Foreskin fibroblast (primary cell): ENCODE measurements at places on chromosomes 3 and 15.

DNA sequence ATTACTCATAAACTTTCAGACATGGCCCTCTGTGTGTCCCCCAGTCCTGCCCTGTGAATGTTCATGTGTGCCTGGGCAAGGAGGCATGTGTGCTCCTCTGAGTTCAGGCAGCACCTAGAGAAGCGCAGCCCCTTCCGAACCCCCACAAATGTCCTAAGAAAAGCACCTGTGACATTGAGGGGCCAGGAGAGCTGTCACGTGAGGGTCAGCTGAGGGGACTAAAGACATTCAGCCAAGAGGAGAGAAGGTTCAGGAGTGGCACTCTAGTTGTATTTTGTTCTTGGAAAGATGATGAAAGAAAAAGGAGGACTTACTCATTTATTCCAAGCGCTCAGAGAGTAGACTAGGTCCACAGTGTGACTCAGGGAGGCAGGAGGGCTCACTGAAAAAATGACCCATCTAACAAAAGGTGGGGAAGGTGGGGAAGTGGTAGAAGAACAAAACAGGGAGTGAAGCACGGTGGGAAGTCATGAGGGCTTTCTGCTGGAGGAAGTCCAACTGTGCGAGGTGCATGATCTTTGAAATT lies 28.1 kb upstream of the ELP6 start:
- no peak for DNase-seq

DNA sequence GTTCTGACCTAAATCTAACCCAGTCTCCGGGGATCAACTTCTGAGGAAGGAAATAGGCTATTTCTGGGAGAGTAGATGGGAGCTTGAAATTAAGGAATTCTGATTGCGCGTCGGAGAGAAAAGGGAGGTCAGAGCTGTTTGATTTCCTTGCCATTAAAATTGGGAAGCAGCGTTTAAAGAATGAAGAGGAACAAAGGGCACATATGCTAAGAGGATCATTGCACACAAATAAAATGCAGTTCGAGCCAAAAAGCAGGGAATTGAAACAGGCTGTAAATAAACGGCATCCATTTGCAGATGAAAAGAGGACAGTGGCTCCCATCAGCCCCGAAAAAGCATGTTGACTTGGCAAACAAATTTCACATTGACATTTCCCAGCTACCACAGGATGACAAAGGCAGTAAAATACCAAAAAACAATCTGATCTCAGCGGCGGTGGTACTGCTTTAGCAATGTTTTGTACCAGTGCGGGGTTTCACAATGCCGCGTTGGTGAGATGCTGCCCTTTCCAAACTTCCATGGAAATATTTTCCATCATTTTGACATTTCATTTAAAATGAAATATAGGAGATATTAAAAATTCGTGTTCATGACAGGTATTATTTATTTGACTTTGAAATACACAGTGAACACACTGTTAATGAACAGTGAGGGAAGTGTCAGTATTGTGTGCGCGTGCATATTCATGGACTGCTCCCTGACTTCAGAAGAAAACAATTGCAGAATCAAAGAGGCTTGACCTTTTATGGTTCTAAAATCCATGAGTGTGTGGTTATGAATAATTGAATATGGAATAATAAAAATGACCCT lies 108.8 kb downstream of the SQOR start:
- DNase-seq: peak; percentile 2

DNA sequence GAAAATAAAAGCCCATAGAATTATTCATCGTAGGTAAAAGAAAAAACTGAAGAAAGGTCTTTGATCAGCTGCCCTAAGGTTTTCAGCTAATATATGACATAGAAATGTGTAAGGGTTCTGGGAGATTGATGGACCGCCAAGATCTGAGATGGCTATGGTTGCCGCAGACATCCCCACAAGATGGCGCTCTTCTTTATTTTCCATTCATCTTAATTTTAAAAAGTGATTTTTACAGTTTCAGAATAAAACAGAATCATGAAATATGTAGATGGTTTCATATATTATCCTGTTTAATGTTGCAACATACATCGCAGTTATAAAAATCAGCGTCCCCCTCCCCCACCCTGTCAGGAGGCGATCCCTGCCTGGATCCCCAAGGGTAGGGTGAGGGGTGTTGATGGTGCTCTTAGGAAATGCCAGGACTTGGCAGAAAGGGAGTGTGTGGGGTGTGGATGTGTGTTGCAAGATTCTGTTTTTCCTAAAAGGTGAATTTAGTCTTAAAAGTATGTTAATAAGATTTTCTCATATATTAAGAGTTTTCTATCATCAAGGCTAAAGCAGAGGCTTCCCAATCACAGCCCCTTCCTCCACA lies 68.8 kb downstream of the ANXA2 start:
- DNase-seq: peak; percentile 77

DNA sequence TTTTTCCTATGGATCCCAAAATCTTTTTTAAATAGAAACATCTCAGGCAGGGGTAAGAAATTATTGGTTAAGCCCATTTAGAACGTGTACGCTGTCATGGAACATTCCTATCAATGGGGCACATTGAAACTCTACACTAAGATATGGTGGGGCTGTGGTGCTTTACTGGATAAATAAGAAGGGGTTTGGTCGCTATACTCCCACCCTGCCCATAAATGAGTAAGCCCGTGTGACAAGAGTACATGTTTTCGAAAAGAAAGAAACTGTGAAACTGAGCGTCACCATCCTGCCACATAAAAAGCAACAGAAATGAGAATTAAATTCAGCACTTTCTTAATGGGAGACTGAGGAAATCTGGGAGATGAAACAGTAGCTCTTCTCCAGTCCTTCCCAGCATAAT lies 929.7 kb upstream of the CFAP20DC start:
- no peak for DNase-seq

DNA sequence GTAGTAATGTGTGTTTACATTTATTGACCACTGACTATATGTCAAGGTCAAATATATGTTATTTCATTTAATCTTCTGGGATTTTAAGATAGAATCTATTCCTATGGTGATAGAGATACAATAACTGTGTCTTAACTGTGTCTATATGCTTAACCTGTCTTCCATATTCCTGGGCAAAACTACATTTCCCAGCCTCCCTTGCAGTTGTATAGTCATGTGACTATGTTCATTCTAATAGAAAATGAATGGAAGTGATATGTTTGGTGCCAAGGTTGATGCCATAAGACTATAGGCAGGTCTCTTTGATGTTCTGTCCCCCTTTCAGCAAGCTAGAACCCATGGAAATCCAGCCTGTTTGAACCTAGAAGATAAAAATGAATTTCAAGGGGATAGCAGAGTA lies 258.8 kb upstream of the PDZRN3 start:
- DNase-seq: no peak

DNA sequence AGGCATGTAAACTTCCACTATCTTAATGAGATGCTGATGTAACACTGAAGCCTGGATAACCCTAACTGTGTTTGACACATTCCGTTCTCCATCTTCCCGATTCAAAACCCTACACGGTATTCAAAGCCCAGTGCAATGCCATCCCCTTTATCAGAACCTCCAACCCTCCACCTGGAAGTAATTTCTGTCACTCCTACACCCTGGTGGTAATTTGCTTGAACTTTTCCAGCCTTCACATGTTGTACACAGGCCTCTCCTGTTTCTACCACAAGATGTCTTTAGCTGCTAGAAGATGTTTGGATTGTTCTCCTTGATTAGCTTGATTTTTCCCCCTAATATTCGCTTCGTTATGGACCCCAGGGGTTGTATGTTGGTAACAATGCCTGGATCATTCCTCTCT lies 208.9 kb downstream of the CHST2 start:
- no peak for DNase-seq

GRCh38 chr15:100740138-100740537 lies 137.7 kb downstream of the ASB7 start:
- DNase-seq: peak; percentile 70

DNA sequence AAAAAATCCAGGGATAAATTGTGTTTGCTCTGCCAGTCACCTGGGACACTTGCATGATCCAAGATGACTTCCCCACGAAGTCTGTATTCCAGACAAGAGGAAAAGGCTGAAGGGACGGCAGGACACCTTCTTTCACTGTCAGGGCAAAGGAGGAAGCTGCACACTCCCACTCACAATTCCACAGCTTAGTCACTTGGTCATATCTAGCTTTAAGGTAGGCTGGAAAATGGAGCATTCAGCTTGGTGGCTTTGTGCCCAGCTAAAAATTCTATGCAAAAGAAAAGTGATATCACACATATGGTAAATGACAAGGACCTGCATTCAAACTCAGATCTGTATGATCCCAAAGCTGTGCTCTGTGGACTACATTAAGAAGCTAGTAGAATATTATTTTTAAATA lies 109.2 kb upstream of the TPM1 start:
- peak; percentile 15 for DNase-seq

GRCh38 chr3:14391033-14391432 lies 11.4 kb upstream of the SLC6A6 start:
- peak; percentile 85 for DNase-seq

GRCh38 chr3:119035014-119035346 lies 334 bp upstream of the IGSF11 start:
- DNase-seq: no peak

DNA sequence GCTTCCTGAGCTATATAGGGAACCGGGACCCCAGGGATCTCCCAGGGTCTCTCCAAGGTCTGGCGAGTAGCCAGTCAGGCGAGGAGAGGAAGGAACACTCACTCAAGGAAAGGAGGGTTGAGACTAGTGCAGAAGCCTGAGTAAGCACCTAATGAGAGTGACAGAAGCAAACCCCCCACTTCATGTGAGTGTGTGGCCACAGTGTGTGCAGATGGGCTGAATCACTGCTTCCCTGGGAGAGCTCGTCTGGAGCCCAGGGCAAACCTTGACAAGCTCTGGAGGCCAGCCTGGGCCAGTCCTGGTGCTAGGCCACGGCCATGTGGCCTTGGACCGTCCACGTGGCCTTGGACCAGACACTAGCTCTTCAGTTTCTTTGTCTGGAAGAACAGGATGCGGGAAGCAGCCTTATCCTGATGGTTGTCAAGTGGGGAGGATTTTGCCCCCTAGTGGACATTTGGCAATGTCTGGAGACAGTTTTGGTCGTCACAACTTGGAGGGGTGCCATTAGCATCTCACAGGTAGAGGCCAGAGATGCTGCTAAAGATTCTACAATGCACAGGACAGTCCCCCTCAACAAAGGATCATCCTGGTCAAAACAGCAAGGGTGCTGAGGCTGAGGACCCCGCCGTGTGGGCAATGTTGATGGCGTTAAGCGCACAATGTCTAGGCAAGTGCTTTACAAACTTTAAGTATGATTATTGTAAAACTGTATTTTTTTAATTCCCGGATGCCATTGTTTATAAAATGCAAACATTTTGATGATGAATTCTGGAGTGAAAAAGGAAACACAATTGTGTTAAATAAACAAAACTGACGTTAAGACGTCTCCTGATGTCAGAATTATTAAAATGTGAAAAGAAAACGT lies 34.8 kb upstream of the CTSH start:
- peak; percentile 82 for DNase-seq

DNA sequence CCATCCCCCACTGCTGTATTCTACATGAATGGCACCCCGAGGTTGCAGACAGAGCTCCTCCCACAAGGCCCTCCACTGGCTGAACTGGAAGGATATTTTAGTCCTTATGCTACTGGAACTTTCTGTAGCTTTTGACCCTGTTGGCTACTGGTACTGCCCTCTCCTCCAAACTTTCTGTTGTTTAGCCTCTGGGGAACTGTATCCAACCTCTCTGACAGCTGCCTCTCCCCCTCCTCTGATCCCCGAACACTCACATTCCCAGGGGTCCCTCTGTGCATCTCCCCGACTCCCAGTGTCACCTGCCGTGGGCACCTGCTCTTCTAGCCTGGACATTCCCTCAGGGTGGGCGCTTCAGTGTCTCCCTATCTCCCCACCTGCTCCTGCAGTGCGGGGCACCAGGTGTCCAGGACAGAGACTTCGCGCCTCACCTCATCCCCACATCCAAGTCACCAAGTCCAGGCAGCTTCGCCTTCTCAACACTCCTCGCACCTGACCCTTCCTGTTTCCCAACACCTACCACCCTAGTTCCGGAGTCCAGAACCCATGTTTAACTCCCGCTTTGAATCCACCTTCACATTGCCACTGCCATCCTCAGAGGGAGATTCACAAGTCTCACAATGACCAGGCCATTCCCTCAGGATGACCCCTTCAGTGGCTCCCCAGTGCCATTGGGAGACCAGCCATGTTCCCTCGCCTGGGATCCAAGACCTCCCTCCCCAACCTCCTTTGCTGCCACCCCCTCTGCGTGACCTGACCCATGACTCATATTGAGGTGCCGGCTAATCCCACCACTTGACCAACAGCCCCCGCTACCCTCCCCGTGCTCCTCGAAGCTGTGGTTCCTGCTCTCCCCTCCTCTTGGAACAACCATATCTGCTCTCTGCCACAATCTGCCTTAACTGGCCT lies 34.2 kb downstream of the BDH1 start:
- DNase-seq: no peak

GRCh38 chr3:43061101-43061895 lies 44.6 kb downstream of the POMGNT2 start:
- no peak for DNase-seq

GRCh38 chr15:25170781-25171110 lies 216.0 kb downstream of the SNRPN start:
- no peak for DNase-seq

DNA sequence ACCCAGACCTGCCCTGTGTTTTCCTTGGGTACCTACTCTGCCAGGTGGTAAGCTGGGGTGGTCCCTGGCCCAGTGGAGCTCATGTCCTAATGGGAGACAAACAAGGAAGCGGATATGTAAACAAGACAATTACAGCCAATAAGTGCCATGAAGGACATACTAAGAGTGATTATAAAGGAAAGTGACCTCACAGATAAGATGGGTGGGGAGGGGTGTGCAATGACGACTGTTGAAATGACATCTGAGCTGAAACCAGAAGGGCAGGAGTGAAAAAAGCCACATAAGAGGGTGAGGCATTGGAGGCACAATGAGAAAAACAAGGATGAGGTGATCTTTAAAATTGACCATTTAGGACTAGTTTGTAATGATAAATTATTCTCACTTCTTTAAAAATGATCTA lies 336.2 kb upstream of the IL12A start:
- no peak for DNase-seq

- peak; percentile 55 for DNase-seq
Observed at GRCh38 chr15:36601497-36601932, 22.1 kb downstream of the CDIN1 start.

DNA sequence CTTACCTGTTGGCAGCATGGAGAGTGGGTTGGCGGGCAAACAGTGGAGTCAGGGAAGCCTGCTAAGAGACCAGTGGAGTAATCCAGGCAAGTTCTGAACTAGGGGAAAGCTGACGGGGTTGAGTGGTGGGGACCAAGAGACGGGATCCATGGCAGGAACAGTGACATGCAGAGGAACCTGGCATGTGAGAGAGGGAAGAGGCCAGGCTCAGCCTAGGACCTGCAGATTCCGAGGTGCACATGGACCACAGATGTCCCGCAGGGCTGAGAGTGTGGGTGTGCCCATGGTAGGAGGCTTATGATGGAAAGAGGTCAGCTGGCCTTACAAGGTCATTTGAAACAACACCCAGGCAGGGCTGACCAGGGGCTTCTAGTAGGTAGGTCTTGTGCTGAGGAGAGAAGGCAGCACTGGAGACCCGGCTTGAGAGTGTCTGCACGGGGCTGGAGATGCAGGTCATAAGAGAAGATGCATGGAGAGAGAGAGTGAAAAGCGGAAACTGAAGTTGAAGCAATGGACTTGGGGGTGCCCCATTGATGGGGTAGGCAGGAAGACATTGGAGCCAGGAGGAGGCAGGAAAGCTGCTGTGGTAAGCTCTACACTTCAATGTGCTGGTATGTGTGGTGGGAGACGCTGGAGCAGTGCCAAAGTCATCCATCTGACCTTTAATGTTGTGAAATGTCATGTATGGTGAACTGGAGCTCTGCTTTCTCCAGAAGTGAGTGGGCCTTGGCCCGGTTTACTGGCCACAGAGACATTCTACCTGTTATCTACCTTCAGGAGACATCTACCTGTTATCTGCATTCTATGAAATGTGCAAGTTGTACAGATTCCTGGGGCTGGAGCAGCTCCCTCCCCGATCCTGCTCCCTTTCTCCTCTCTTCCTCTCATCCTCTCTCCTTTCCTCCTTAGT lies 4.6 kb downstream of the SPSB4 start:
- DNase-seq: no peak
